ENCODE measurements at places on chromosomes 13 and 19.

DNA sequence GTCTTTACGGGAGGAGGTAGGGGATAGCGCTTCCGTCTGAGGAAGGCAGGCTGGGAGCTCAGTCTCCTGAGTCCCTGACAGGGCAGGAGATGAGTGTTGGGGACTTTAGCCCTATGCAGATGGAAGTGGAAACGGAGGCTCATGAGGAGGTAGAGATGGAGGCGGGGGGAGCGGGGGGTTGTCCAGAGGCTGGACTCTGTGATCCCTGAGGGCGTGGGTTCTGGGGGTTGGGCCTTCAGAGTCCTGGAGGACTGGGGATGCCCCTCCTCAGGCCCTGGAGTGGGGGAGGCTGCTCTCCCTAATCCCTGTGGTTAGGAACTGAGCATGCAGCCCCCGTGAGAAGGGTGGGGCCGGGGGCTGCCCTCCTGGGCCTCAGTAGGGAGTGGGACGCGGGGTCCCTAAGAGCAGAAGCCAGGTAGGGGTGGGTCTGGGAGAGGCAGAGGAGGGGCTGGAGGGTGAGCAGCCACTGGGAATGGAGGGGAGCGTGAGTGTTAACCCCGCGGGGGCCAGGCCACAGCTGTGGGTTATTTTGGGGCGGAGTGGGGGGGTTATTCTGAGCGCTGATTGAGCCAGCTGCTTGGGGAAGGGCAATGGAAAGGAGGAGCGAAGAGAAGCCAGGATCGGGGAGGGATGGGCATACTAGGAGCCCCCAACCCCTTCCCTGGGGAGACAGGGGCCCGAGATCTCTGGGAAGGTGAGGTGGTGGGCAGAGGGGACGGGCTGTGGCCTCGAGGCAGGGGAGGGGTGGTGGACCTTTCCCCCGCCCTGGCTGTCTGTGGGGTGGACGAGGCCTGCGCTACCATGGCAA is 2.8 kb downstream of the GRIN2D start:
- no peak for DNase-seq

GRCh38 chr13:98986226-98986846 is 8.5 kb upstream of the DOCK9 start:
- DNase-seq = no peak

DNA sequence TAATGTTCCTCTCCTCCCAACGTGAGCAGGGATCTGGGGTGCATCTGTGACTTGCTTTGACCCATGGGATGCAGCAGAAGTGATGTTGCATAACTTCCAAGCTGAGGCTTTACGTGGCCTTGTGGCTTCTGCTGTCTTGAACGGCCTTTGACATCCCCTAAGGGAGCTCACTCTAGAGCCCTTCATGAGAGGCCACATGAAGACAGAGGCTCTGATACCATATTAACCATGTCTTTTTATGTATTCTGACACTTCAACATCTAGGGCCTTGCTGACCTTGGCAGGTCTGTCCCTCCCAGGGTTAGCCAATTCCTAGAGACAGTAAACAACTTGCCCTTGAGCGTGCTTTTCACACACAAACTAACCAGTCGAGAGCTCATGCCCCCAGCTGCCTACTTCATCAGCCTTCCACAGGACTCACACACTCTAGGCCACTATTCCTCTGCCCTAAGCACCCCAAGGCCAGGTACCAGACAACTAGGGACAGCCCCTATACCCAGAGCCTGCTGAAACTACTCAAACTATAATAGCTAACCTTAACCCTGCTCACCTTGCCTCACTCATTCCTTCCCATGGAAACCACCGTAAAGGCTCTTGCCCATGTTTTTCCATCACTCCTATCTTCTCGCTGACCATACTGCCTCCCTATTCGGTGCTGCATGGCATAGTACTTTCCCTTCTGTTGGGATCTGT is 45.4 kb downstream of the CCDC70 start:
- DNase-seq = no peak

DNA sequence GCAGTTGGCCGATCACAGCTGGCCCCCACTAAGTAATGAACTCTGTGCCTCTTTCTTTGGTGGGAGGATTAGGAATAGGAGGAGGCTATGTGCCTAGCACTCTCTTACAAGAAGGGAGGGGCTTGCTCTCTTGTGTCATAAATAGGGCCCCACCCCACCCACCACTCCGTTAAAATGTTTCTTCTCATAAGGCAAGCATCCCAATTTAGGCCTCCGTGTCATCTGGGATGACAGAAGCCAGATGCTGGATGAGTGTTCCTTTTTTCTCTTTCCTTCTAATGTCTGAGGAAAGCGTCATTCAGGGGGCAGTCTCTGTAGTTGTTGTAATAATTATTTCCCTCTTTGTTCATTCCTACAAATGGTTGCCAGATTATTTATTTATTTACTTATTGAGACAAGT is at the start of gene LIPE:
TSS of gene LIPE (minus strand) at position 76 of the 400 bp plus-strand sequence. CDS start 239 bp downstream, outside the sequence.
- DNase-seq = peak; percentile 19

- no peak for DNase-seq
These were observed 89.2 kb upstream of the ARGLU1 start for GRCh38 chr13:106657104-106657503.

DNA sequence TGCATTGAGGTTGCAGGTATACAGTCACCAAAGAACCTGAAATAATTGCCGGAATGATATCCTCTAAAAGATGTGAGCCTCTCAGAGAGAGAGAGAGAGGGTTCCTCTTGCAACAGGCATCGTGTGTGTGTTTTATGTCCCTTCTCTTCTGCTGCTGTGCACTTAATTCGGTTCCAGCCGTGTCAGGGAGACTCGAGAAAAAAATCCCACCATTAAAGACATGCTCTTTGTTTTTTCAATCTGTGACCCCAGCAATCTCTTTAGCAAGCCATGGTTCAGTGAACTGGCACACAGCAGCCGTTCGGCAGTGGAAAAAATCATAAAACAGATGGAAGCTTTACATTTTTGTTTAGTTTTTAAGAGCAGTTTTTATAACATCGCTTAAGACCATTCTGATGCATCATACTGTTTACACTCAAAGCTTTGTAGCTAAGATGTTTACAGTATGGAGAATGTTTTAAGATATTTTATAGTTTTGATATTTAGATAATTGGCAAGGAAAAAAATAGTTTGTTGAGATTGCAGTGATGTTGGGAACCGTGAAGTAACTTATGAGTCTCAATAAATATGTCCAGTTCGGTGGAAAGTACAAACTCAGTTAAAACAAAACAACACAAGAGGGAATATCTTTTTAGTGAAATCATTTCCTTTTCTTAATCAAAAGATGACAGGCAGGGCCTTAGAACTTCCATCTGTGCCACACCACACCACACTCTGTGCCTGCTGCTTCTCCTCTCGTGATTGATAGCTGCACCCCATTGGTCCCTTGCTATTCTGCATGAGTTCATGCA is 31.2 kb upstream of the ZNF536 start:
- peak; percentile 36 for DNase-seq

DNA sequence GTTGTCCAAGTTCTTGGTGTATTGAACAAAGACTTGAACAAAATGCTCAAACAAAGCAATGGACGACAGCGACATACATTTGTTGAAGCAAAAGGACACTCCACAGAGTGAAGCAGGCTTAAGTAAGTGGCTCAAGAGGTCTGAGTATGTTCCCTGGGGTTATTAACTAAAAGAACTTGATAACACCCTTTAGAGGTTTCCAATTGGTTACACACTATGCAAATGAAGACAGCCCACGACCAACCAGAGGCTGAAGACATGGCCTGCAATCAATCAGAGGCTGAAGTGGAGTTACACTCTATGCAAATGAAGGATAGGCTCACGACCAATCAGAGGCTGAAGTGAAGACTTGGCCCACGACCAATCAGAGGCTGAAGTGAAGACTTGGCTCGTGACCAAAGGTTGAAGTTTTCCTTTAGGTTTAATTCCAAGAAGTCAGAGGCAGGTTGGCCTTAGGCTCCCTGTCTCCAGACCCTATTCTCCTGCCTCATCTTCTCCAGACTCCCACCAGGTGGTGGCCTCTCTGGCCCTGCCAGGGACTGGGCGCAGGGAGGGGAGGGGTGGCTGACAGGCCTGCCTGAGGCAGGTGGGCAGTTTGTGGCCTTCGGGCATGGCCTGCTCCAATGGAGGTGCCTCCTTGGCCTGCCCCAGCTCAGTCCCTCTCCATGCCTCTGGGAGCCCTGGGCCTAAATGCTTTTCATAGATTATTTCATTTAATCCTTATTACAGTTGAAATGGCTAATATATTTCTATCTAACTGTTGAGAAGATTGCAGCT is 38.1 kb downstream of the CCDC169 start:
- no peak for DNase-seq

DNA sequence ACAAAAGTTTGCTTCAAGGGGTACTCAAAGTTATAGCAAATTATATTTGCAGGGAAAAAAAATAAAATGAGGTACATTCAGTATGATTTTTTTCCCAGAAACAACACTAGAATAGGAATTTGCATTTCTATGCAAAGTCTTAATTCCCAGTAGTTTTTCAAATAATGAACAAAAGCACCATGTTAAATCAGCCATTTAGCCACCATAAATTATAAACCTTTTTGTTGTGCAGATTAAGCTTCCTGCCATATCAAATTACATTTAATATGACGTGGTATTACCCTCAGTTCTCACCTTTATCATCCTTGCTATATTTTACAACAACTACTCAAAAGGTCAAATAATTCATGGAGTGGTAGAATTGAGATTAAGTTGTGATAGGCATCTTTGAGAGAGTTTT is 136.6 kb upstream of the FRY start:
- DNase-seq = no peak

DNA sequence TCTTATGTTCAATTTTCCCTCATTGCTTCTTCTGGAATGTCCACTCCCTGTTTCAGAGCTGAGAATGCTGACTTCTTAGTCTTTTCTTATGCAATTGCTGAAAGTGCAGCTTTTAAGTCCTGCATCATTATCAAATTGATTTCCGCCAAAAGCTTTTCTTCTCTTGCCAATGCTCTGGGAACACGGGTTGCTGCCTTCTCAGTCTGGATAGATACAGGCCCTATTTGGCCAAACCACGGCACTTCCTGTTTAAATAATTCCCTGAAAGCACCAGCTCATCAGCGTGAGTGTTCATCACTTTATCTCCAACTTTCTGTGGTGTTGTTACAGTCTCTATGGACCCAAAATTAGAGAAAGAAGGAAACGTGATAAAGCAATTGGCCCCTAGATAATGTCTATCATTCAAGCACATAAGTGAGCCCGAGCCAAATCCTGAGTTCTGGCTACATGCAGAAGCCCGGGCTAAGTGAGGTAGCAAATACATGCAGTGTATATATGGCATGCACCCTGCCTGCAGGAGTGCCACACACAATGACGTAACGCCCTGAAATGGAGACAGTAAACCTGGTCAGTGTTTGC is 85.7 kb downstream of the CYSLTR2 start:
- DNase-seq = no peak

GRCh38 chr19:4847190-4847973 is 15.9 kb upstream of the TICAM1 start:
- DNase-seq = no peak

DNA sequence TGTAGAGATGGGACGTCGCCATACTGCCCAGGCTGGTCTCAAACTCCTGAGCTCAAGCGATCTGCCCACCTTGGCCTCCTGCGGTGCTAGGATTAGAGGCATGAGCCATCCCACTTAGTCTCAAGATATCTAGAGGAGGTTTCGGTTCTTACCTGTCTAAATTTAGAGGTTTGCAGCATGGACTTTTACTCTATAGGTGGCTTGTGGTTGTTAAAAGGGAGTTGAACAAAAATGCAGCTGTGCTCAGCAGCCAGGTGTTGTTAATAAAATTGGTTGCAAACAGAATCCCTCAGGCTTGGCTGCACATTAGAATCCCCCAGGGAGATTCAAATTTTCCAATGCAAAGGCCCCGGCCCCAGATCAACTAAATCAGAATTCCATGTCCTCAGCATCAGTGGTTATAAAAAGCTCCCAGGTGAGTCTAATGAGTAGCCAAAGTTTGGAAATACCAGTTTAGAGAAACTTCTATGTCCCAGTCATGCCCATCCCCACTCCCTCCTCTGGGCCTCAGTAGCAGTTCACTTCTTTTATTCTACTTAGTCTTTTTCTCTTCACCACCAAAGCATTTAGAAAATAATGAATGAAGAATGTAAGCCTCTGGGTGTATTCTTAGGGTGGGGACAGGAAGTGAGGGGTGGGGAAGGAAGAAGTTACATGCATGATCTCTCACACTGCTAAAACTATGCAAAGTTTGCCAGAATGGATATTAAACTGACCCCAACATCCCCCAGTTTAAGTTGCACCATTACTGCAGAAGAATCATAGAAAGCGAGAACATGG is 471.0 kb downstream of the COG6 start:
- no peak for DNase-seq

- no peak for DNase-seq
These were observed 100.7 kb downstream of the DGKH start for GRCh38 chr13:42149136-42149535.

DNA sequence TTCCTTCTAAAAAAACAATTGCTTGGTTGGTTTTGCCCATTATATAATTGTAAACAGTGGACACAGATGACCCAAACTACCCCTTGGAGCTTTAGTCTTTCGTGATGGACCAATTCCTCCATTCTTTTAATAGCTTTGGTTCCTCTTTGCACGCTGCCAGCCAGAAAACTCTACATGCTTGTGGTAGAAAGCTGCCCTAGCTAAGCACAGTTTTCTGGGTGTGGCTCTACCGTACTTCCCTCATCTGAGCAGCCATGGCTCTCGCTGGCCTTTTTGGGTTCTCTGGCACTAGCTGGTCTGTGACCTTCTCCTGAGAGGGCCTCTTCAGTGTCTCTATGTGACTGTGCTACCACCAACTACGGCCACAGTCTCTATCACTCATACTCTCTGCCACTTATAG is 29.9 kb upstream of the CEBPA start:
- DNase-seq = no peak

DNA sequence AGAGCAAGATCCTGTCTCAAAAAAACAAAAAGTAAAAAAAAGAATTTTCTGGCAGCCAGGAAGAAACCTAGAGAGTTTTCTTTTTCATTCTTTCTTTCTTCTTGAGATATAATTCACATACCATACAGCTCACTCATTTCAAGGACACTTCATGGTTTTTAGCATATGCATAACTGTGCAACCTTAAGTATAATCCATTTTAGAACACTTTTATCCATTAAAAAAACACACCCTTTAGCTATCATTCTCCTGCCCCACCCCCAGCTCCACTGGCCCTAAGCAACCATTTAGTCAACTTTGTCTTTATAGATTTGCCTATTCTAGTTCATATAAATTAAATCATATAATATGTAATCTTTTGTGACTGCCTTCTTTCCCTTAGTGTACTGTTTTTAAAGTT is 8.1 kb upstream of the IPO5 start:
- peak; percentile 74 for DNase-seq
